ENCODE measurements at places on chromosomes 4 and X.

GRCh38 chr4:110705440-110705782 is 82.5 kb upstream of the PITX2 start:
- no peak for DNase-seq

- DNase-seq, result no peak
These were observed 48.2 kb downstream of the CLDN34 start for GRCh38 chrX:10015355-10015722.

GRCh38 chr4:182286035-182286434 is 42.8 kb downstream of the TENM3 start:
- no peak for DNase-seq

DNA sequence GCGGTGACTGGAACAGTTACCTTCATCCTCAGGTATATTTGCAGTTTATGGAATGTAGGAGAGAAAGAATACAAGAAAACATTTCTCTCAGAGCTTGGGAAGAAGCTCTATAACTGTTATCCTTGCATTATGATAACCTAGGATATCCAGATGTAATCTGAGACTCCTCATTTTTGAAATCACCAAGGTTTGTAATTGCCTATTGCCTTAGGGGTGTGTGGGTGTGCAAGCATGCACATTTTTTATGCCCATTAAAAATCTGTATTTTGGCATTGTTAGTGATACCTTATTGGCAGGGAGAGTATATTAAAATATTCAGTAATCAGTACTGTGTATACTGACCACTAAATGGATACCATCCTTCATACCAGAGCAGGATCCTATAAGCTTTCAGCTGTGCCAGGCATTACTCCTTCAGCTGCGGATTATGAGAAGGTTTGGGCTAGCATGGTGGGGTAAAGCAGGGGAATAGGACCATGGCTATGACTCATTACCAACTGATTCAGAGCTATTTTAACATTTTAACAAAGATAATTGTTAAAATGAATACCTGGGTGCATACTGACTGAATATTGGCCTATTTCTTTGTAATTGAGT is 8.3 kb downstream of the SEC24B start:
- DNase-seq, result no peak

DNA sequence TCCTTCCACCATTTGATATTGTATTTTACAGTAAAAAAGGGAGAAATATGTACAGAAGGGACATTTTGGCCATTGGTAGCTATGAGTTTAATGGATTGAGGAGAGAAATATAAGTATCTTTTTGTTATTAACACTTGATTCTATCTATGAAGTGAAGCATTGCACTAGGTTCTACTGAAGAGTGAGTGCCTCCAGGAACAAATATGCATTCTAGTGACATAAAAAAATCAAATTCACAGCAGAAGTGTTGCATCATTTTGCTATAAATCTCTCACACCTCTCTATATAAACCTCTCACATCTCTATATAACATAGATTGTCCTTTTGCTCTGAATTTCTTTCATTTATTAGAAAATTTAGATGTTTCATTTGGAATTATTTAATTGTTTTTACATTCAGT is 425 bp downstream of the SYTL5 start:
- DNase-seq, result no peak

DNA sequence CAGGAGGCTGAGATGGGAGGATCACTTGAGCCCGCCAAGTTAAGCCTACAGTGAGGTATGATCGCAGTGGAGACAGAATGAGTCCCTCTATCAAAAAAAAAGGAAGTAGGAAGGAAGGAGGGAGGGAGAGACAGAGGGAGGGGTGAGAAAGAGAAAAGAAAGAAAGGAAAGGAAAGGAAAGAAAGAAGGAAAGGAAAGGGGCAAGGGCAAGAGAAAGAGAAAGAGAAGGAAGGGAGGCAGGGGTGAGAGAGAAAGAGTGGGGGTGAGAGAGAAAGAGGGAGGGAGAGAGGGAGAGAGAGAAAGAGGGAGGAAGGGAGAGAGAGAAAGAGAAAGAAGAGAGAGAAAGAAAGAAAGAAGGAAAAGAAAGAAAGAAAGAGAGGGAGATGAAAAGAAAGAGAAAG is 13.2 kb downstream of the ELF2 start:
- no peak for DNase-seq

DNA sequence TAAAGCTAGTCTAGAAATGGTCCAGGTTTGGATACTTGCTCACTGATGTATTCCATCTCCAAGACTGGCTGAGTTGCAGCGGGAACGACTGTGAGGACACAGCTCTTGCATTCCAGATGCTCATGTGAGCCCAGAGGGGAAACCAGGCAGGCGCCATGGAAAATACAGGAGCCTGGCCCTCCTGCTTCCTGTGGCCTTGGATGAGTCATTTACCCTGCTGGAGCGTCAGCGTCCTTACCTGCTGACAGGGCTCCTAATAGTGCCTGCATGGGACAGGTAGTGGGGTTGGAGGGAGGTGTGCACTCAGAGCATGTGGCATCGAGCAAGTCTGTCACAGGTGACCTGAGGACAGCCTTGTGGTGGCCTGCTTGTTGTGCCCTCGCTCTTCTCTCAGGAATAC is 69.4 kb downstream of the NSG1 start:
- no peak for DNase-seq

- no peak for DNase-seq
These were observed 917 bp downstream of the MYL5 start for GRCh38 chr4:675036-675882.

DNA sequence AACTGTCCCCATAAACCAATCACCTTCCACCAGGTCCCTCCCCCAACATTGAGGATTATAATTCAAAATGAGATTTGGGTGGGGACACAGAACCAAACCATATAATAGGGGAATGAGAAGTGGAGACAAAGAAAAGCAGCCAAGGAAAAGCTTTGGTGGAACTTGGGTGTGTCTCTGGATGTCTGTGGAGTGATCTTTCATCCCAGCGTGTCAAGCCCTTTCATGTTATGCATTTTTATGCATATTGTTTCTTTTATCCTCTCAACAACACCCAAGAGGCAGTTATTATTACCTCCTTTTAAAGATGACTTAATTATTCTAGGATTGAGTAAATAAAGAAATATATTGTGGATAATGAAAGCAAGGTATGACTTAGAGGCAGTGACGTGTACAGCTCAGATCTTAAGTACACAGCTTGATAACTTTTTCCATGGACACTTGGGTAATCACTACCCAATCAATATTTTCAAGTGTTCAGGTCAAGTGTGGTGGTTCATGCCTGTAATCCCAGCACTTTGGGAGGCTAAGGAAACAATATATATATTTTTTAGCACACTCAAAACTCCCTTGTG is 42.6 kb upstream of the HOPX start:
- no peak for DNase-seq

- no peak for DNase-seq
These were observed 706.6 kb upstream of the EPHA5 start for GRCh38 chr4:66376921-66377320.

GRCh38 chr4:168421671-168422070 is 58.6 kb downstream of the DDX60L start:
- DNase-seq, result no peak

- no peak for DNase-seq
These were observed 54.2 kb upstream of the GRID2 start for GRCh38 chr4:92249541-92249940.

- DNase-seq, result no peak
These were observed 903.4 kb downstream of the TECRL start for GRCh38 chr4:63505714-63506460.

GRCh38 chrX:154401045-154401799 is 3.0 kb downstream of the RPL10 start:
- no peak for DNase-seq

DNA sequence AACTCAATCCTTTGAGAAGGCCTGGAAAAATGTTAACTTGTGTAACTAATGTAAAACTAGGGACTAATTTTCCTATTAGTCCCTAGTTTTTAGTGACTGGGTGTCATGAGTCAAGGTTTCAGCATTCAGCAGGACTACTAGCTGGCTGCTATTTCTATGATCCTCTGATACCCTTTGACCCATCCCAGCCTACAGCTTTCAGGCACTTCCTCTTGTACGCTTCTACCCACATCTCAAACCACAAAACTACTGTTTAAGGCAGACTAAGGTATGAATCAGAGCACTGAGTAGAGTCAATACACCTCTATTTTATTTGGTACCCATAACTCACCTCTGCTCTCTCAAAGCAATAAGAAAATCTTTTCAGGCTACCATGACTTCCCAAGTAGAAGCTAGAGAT is 809.6 kb downstream of the PDHA2 start:
- DNase-seq, result no peak

DNA sequence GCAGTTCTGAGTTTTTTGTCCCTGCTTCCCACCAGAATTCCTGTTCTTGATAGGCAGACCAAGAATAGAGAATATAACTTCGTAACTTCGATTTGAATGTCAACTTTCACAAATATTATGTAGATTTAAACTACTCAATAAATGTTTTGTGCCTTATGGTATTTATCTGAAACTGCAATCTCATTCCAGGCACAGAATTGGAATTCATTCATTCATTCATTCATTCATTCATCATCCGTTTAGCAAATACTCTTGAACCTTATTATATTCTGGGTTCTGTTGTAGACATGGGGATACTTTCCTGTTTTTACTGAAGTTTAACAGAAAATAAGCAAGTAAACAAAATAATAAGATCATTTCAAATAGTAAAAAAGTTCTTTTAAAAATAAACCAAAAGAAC is 324.4 kb downstream of the UNC5C start:
- DNase-seq, result no peak

GRCh38 chr4:109816082-109816442 is 500 bp downstream of the GAR1 start:
- DNase-seq, result no peak

DNA sequence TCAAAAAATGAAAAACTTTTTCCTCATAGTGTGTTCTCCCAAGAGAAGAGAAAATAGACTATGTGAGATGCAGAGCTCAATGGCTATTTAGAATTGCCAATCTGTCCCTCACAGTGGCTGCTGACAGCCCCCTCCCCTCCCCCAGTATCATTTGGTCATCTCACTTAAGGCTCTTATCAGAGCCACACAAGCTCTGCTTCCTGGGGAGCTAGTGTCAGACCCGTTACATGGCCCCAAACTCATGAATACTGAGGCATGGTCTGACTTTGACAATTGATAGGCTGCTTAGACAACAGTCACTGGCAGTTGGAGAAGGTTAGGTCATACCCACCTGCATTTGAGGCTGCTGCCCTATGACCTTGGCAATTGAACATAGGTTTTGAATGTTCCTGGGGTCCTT is 15.3 kb downstream of the RNF150 start:
- no peak for DNase-seq

GRCh38 chrX:151735219-151735618 is 673 bp downstream of the CNGA2 start:
- DNase-seq, result no peak

Measured in NCI-H1930 (cell line).